ENCODE measurements at places on chromosomes 12 and 14.

GRCh38 chr14:61403411-61403810 lies 82.0 kb downstream of the PRKCH start:
- no peak for DNase-seq

DNA sequence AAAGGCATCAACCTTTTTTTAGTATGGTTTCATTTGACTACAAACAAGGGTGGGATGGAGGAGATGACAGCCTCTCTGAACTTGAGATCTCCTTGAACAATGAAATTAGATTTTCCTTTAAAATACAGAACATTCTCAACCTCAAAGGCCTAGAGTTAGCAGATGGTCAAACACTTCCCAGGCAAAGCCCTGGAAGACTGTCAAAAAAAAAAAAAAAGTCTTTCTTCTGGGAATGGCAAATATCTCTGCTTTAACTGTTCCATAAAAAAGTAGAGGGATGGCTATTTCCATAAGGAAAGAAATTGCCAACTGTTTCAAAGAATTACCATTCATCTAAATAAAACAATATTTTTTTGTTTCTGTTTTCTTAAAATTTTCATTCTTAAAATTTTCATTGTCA lies 870.8 kb downstream of the GALC start:
- DNase-seq, result no peak

GRCh38 chr12:66694666-66695613 lies 16.1 kb upstream of the GRIP1 start:
- DNase-seq, result no peak

DNA sequence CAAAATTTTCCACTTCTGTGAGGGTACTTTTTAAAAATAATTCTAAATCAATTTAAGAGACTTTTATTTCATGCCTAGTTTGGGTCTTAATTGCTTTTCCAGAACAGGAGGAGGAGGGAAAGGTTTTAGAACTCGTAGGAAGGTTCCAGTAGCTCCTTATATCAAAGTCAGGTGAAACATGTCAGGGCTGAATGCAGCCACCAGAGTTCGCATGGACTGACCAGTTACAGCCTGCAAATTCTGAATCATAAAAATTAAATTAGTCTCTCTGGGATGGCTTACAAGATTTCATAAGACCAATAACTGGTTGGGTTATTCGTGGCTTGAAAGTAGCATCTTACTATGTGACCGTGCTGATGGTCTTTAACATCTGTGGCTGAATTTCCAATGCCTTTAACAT lies 397 bp downstream of the BDKRB1 start:
- no peak for DNase-seq

DNA sequence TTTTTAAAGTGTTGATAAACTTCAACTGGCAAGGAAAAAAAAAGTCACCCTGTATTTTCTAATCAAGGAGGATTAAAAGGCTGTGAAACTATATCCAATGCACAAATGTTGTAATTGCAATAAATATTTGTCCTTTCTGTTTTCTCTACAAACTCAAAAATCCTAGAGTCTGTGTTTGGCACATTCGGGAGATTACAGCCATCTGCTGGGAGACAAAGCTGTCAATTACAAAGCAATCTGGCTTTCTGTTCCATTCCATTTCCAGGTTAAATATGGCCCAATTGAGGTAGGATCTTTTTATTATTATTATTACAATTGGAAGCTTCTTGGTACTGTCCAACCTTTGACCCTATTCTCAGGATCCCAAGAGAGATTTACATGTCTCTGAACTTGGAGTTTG lies 295.9 kb downstream of the DIO2 start:
- DNase-seq, result no peak

DNA sequence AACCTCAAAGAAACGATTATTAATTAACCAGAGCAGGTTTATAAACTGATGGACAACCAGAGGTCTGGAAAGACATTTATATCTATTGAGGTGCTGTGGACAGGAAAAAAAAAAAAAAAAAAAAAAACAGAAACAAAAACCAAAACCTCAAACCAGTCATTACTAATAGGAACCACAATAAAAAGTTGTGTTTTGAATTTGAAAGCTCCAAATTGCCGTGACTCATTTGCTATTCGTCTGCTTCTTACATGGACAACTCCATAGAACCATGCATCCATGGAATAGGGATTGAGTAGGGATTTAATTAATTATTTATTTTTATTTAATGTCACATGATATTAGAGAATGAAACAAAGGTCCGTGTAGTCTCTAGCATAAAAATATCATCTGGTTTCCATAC lies 134.1 kb upstream of the SSTR1 start:
- no peak for DNase-seq

- DNase-seq, result no peak
Measured at GRCh38 chr12:2118061-2118460, 65.3 kb downstream of the CACNA1C start.

DNA sequence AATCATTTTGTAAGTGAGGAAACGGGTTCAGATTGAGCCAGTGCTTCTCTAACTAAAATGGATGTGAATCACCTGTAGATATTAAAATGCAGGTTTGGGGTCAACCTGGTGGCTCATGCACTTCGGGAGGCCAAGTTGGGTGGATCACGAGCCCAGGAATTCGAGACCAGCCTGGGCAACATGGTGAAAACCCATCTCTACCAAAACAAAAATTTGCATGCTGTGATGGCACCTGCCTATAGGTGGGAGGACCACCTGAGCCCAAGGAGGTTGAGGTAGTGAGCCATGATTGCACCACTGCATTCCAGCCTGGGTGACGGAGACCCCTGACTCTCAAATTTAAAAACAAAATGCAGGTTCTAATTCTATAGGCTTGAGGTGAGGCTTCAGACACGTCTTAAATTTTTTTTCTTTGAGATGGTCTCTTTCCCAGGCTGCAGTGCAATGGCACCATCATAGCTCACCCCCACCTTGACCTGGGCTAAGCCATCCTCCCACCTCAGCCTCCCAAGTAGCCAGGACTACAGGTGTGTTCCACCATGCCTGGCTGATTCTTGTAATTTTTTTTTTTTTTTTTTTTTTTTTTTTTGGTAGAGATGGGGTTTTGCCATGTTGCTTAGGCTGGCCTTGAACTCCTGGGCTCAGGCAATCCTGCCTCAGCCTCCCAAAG lies 9.0 kb downstream of the TUBA1C start:
- no peak for DNase-seq
